ENCODE measurements at places on chromosomes 4 and X. TPM values are rescaled to one million over a fixed set of nuclear protein-coding genes. Genes with fewer than 3 reads are reported as not detected.

DNA sequence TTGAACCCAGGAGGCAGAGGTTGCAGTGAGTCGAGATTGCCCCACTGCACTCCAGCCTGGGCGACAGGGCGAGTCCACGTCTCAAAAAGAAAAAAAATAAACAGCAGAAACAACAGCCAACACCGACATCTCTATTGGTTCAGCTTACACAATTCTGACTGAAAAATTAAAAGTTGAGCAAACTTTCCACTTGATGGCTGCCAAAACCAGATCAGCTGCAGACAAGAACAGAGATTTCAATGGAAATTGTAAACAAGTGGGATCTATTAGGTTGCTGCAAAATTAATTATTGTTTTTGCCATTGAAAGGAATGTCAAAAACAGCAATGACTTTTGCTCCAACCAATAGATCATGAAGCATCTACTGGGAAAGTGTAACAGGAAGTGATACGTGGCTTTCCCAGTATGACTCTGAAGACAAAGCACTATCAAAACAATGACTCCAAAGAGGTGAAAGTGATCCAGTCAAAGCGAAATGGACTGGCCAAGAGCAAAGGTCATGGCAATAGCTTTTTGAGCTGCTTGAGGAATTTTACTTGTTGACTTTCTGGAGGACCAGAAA is 26.3 kb downstream of the UPF3B start:
- DNase-seq = peak; percentile 60

- no peak for DNase-seq
These were observed 78.1 kb upstream of the PAGE3 start for GRCh38 chrX:55342533-55343501.

GRCh38 chr4:5753766-5754528 is 42.9 kb downstream of the EVC start:
- peak; percentile 92 for DNase-seq

METTL14 gene
- total RNA-seq = 32.2 TPM

- DNase-seq = peak; percentile 8
These were observed 41.0 kb upstream of the UCP1 start for GRCh38 chr4:140609548-140610425.

NLGN4X gene
- not detected for total RNA-seq

- DNase-seq = no peak
These were observed 105.2 kb upstream of the ADRA2C start for GRCh38 chr4:3660928-3661515.

DNA sequence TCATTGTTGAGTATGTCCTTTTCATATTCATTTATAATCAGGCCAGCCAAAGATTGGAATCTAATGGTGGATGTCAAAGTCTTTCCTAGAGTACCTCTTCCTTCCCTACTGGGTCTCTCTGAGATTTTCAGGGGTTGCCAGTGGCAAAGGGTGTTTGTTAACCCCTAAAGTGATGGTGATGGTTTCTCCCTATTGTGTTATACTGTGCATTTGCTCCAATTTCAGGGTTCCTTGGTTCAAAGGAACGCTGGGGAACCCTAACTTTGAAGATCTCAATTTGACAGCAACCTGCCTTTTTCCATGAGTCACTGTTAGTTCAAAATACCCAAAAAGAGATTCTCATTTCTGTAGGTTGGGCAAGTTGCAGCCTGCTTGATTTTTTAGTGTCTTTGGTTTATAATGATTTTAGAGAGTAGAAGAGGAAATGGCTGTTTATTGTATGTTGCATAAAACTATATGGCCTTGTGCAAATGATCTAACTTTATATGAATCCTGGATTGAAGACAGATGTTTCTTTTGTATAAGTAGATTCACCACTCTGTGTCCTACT is 23.0 kb downstream of the GAB1 start:
- no peak for DNase-seq

ARMCX4 gene
- 4.6 TPM for total RNA-seq

UGT2A1 gene
- 1.1 TPM for total RNA-seq

NUP54 gene
- total RNA-seq = 61.2 TPM

DNA sequence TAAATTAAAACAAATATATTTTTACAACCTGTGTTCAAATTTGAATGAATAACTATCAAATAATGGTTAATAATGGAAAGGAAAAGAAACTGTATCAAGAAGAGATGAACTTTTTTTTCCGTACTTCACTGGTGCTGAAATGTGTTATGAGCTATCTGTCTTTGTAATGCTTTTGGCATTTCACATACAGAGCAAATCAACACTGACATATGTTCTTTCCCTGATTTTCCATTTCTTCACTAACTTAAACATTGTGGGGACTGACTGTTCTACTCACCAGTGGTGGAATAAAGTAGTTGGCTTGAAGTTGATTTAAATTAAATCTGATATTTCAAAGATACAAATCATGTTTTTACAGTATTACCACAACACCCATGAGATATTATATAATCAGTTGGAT is 304.0 kb upstream of the BMP3 start:
- DNase-seq = no peak

Data from pulmonary artery endothelial cell (primary cell).